NCI-H82 (cell line): ENCODE measurements at places on chromosomes 7 and 10.

DNA sequence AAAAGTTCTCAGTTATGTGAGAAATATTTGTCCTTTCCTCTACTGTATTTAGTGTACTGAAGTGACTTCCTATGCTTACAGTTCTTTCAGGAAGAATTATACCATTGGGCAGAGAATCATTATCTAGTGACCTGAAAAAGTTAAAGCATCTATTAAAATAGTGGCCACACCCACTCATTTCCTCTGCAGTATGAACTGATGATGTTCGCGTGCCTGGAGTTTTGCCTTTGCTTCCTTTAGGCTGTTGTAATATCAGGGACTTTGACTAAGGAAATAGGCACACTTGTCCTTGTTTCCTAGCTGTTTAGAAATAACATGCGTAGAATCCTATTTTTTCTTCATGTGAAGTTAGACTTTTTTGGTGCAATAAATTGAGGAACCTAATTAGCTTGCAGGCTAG, 100.7 kb downstream of the ZMYND11 start:
- no peak for DNase-seq

- DNase-seq, result no peak
Measured at GRCh38 chr7:141915565-141915964, 634 bp upstream of the OR9A4 start.

- DNase-seq, result no peak
Measured at GRCh38 chr7:157372300-157373232, 35.8 kb downstream of the DNAJB6 start.

GRCh38 chr10:122163174-122164022, 107.7 kb upstream of the BTBD16 start:
- DNase-seq, result peak; percentile 81

- no peak for DNase-seq
Measured at GRCh38 chr7:125599387-125599786, 669.8 kb upstream of the POT1 start.

DNA sequence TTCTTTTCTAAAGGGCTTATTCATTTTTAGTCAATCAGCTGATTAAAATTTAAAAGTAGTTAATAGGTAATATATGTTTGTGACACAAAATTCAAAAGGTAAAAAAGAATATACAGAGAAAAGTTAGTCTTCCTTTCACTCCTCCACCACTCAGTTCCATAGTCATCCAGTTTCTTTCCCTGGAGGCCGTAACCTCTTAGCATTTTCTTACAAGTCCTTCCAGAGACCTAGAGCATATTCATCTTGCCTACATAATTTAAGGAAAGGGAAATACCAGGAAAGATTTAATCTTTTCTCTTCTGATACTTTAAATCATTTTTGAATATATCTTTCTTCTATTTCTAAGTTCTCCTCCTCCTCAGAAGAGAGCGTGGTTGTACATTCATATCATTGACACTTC, 10.1 kb downstream of the GBF1 start:
- DNase-seq, result no peak

DNA sequence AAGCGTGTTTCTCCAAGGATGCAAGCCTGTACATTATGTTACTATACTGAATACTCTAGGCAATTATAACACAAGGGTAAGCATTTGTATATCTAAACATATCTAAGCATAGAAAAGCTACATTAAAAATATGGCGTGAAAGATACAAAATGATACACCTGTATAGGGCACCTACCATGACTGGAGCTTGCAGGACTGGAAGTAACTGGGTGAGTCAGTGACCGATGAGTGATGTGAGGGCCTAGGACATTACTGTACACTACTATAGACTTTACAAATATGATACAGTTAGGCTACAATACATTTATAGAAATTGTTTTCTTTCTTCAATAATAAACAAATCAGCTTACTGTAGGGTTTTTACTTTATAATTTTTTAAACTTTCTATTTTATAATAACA, 1127.2 kb upstream of the LRRN3 start:
- DNase-seq, result no peak

DNA sequence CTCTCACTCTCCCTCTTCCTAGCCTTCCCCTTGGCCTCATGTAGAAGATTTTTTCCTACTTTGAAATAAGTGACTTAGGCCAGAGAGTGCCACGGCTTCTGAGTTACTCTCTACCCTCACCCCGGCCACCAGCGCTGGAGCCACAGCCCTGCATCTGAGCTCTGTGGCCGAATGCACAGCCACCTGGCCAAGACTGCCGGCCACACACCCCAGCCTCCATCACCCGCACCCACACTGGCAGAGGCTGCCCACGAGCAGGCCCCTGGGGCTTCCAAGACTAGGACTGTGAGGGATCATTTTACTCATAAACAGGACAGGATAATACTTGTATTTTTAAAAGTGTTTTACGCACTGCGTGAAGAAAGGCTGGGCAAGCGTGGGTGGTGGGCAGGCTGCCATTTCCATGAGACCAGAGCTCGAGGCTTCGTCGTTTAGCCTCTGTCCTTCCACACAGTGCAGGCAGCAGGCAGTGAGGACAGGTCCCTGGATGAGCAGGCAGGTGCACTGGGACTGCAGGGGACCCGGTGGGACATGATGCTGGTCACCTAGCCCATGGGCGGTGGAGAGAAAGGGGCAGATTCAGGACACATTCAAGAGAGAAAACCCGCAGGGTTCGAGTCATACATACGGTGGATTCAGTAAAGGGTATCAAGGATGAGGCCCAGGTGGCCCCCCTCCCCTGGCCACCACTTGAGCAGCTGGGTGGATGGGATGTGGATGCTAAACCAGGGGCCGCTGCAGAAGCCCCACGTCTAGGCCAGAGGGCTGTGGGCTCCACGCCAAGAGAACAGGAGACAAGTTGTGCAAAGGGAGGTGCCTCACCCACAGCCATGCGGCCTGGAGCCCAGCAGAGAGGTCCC, 35.5 kb upstream of the RNF32 start:
- no peak for DNase-seq

GRCh38 chr7:140168816-140169215, 8.0 kb downstream of the KDM7A start:
- no peak for DNase-seq
